ENCODE measurements at places on chromosomes 5 and 9. TPM values are rescaled to one million over a fixed set of nuclear protein-coding genes. Genes with fewer than 3 reads are reported as not detected.
A peak's percentile ranks its signal among the peaks of the same experiment; 100 is the strongest.

GRCh38 chr5:109803854-109804253 lies 114.1 kb downstream of the MAN2A1 start:
- DNase-seq: no peak

- DNase-seq: no peak
These were observed 2.1 kb downstream of the REEP5 start for GRCh38 chr5:112919972-112920371.

C9orf85 gene
- polyA plus RNA-seq: 9.5 TPM

CENPP gene
- 2.0 TPM for polyA plus RNA-seq

IFNA13 gene
- not detected for polyA plus RNA-seq

GRCh38 chr9:135247227-135247930 lies 159.9 kb downstream of the OLFM1 start:
- peak; percentile 57 for DNase-seq

- DNase-seq: no peak
These were observed 15.1 kb downstream of the ERMP1 start for GRCh38 chr9:5817862-5818261.

SPATA31A3 gene
- polyA plus RNA-seq: not detected

DNA sequence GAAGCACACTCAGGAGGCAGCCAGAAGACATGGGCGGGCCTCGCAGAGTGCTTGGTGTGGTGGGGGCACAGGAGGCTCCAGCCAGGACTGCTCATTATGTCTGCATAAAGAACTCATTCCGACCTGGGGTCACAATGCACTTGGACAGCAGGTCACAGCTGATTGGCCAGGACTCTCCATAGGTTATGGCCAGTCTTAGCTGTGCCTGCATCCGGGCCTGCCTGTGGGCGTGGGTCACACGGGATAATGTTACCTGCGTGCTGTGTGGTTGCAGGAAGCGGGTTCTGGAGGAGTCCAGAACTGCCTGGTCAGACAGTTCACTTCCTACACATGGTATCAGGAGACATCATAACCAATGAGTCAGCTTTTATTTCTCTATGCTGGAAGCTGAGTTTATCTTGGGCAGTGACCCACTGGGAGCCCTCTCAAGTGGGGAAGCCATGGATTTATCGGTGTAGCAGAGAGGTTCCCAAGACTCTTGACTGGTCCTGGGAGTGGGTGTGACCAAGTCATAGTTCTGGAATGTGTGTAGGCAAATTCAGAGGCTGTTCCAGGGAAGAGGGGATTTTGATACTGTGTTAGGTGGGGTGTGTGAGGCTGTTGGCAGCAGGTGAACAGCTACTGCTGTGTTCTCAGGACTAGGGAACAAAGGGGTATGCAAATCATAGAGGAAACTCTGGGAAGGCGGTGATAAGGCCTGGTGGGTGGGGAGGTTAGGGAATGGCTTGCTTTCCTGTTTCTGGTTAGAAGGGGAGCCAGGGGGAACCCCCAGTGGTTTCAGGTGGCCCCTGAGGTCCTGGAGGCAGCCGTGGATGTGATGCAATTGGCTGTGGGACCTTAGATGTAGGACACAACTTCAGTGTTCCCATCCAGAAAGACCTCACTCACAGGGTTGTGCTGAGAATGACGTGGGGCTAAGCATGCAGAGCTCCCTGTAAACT lies 51.3 kb downstream of the ARHGEF37 start:
- no peak for DNase-seq

LECT2 gene
- polyA plus RNA-seq: not detected

DNA sequence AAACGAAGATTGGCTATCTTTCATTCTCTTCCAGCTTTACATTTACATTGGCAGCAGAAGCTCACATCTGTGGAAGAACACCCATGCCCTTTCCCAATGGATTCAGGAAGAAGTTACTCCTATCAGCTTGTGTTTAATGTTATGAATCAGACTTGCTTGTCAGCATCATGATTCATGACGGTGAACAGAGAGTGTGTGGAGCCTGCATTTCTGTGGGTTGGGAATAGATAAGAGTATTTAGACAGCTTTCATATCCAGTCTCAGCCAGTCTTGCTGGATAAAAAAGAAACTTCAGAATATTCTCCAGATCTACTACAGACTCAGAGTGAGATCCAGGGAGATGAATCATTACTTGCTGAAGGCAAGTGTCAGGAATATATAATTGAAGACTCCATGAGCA lies 812.9 kb upstream of the ZNF608 start:
- no peak for DNase-seq

DNA sequence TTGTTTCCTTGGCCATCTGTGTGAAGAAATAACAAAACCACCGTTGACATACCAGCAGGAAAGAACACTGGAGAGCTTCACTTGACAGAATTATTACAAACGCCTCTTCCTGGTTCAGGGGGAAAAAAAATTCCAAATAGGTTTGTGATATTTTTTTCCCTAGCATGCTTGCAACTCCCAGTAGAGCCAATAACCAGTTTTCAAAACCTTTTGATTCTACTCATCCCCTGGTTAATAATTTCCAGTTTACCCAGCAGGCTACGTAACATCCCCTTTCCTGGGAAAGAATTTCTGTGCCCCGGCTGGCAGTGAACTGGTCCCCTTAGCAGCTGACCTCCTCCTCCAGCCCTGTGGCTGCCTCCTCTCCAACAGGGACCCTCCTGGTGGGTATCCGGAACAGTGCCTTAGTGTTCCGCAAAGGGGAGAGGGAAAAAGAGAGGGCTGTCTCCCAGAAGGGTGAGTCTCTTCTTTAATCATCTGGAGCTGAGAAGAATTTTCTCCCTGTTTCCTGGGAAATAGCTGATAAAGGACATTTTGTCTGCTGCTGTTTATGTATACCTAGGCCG lies 72.8 kb upstream of the BOD1 start:
- DNase-seq: no peak

DNA sequence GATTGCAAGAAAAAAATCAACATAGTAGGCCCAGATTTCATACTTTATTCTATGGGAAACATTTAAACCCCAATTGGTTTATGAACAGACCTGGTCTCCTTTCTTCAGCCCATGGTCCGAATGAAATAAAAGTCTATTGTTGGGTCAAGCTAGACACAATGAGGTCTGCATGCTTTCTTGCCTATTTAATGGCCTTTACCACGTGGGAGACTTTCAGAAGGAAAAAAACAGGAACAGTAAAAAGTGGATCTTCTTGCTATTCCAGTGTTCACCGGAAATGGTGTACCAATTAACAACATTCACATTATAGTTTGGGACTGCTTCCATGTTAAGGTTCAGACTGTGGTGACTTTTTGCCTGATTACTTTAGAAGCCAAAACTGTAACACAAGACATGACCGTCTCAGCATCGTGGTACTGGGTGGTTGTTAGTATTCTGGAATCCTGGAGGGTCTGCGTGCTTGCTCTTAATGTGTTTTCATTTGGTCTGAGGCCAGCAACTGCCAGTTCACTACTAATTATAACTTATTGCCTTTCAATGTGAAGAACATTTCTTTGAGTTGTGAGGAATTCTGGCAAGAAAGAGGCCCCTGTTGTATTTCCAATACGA lies 85.4 kb upstream of the PRRC1 start:
- no peak for DNase-seq

- DNase-seq: no peak
These were observed 57.3 kb downstream of the CMYA5 start for GRCh38 chr5:79746642-79747569.

TAF11L4 gene
- not detected for polyA plus RNA-seq

DNA sequence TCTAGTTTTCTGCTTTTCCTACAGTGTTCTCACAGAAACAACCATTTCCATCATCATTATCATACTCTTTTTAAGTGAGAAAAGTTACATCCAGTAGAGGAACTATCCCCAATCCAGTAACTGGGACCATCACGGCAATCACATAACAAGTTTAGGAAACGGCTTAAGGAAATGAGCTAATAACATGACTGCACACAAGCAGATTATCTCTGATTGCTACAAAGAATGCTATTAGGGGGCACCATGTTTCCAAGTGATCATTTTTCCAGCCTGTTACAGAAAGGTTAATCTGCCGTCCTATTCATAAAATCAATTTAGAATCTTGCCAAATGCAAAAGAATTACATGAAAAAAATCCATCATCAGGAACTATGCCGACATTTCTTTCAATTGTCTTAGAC lies 94.6 kb downstream of the EFNA5 start:
- DNase-seq: no peak

POC5 gene
- 15.4 TPM for polyA plus RNA-seq

- DNase-seq: no peak
These were observed 333.8 kb downstream of the DMRT2 start for GRCh38 chr9:1383899-1384455.

GRCh38 chr9:115202960-115203751 lies 85.2 kb upstream of the TNC start:
- no peak for DNase-seq

DNA sequence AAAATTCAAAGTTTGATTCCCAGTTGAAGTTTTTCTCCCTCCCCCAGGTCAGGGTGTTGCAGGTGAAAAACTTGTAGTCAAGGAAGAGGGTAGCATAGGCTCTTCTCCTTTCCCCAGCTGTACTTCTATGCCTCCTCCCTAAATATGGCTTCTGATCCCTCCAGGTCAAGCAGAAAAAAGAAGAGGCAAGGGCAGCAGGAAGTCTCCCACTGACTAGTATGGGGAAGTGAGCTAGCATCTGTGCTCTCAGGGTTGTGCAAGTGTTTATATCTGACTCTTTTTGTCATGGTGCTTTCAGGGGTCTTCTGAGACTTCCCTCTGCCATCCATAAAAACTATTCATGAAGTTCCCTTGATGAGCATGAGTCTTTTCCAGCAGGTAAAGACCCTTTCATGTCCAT lies 76.0 kb downstream of the ATPSCKMT start:
- no peak for DNase-seq

DNA sequence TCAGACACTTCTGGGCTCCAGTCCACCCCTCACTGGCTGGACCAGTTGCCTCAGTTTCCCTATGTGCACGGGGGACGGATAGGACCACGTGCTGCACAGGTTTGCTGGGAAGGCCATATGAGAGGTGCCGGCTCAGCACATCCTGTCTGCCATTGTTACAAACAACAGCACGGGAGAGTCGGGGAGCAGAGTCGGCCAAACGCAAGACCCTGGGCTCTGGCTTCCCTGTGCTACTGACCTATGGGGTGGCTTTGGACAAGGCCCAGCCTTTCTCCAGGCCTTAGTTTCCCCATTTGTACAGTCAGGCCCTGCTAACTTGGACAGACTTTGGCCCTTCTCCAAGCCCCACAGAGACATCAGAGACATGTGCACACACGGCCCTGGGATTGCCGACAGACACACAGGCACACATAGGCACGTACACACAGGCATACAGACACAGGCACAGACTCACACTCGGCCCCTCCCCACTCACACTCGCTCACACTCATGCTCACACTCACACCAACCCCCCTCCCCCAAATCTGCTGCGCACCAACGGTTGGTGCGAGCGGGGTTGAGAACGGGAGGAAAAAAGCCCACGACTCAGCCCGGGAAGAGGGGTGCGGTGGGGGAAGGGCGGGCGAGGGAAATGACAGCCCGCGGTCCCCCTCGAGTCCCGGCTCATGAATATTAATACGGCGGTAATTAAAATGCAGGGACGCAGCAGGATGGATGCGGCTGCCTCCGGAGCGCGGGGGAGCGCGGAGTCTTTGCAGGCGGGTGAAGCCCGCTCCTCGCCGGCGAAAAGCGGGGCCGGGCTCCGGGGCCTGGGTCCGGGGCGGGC lies 133.0 kb downstream of the C9orf50 start:
- DNase-seq: peak; percentile 82

DNA sequence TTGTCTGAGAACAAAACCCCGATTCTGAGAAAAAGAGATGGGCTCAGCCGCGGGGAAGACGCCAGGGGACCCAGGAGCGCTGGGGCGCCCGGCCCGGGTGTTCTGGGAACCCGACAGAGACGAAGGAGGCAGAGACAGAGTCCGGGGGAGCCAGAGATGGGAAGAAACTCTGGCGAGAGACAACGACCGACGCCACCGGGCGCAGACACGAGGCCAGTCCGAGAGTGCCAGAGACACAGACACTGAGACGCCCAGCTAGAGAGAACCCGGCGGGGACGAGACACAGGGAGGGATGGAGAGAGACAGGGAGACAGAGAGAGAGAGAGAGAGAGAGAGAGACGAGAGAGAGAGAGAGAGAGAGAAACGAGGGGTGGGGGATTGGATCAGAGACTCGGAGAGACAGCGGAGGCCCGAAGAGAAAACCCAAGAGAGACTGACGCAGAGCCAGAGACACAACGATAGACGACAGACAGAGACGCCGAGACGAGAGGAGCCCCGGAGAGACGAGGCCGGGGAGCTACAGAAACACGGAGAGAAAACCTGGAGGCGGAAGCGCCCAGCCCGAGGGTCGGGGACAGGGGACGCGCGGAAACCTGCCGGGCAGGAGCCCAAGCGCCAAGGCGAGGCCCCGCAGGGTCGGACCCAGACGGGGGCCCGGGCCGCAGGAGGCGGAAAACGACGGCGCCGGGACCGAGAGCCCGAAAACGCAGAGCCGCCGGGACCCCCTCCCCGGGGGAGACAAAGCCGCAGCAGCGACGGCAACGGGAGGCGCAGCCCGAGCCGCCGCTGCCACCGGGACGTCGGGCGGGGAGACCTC lies 3.3 kb downstream of the NR5A1 start:
- peak; percentile 61 for DNase-seq

Data from spleen (tissue), 13 donors.